ENCODE measurements at places on chromosomes 13 and 19.

- DNase-seq: peak; percentile 73
Measured at GRCh38 chr19:57664269-57665127, 4.2 kb upstream of the ZSCAN4 start.

DNA sequence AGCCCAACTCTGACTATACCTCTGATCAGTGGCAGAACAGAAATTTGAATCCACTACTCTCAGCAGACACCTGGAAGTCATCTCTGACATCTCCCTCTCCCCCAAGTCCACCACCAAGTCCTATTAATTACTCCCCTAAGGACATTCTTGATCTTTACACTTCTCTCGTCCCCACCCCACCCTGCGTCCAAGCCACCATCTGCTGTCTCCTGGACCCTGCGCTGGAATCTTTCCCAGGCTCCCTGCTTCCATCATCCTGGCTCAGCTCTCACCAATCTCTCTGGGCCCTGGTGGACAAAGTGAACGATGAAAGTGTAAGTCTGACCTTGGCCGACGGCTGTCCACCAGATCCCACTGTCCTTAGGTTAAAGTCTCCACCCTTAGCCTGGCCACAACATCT lies 145.6 kb upstream of the GJB6 start:
- DNase-seq: no peak

- DNase-seq: no peak
Measured at GRCh38 chr19:57071444-57071843, 48.3 kb upstream of the USP29 start.

GRCh38 chr13:29676535-29676934 lies 81.0 kb upstream of the SLC7A1 start:
- DNase-seq: no peak

DNA sequence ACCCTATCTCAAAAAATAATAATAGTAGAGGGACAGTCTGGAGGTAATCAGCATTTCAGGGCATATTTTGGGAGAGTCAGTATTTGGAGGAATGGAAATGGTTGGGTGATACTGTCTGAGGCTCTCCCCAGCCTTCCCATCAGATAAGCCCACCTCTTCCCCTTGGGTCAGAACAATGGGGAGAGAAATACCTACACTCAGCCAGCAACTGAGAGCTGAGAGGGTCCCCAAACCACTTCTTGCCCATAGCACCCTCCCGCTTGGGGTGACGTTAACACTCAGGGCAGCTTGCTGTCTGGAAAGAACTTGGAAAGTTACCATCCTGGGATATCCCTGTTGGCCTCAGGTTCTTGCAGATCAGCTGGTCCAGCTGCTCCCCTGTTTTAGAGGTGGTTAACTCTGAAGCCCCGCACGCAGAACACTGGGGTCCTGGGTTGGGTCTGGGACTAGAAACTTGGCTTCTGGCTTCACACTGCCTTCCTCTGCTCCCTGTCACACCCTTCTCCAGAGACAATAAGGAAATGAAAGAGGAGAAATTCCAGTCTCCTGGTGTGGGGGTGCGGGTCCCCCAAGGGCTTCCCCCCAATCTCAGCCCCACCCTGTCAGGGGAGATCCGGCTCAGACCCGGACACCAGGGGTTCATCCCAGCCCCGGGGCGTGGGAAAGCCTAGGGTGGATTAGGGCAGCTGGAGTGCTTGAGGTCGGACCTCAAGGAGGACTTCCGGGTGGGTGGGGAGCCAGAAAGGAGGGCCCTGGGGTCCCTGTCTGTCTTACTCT lies 2.5 kb downstream of the FOXA3 start:
- no peak for DNase-seq

GRCh38 chr13:60311527-60311926 lies 85.5 kb upstream of the TDRD3 start:
- DNase-seq: no peak

GRCh38 chr19:19613506-19613905 lies 5.0 kb downstream of the PBX4 start:
- DNase-seq: no peak

- DNase-seq: no peak
Measured at GRCh38 chr13:108981407-108981806, 352.0 kb downstream of the MYO16 start.

GRCh38 chr13:21235174-21235573 lies 58.7 kb downstream of the MRPL57 start:
- DNase-seq: no peak

- no peak for DNase-seq
Measured at GRCh38 chr19:38401148-38401547, 1.7 kb upstream of the FAM98C start.

DNA sequence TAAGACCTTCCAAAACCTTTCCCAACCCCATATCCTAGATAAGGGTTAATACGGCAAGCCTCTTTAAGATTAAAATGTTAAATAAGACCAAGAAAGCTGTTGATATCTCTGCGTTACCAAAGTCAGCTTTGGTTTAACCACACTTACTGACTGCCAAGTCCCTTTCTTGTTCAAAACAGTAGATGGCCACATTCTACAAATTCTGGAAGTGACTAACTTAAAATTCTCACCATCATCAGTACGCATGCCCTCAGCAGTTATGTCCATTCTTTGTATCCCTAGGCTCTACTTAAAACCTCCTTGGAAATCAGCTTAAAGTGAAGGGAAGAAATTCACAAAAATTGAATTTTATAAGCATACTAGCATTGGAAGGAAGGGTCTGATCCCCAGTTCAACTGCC lies 23.6 kb downstream of the SOHLH2 start:
- no peak for DNase-seq

GRCh38 chr13:60213236-60213744 lies 49.6 kb upstream of the DIAPH3 start:
- DNase-seq: no peak

DNA sequence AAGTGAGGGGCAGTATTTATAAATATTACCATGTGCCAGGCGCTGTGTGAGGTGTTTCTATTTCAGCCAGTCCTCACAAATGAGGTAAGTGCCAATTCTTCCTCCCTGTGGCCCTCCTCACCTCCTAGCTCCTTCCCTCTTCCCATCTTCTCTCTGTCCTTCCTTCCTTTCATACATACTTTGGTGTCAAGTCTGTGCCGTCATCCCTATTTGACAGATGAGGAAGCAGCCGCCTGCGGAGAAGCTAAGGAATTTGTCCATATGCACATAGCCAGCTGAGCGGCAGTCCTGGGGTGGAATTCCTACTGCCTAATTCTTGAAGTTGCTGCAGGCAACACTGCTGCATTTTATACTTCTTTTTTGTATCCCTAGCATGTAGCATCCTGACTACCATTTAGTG lies 150.8 kb downstream of the B3GLCT start:
- no peak for DNase-seq

- no peak for DNase-seq
Measured at GRCh38 chr13:111171629-111172028, 56.5 kb downstream of the ARHGEF7 start.

- DNase-seq: no peak
Measured at GRCh38 chr19:29538146-29538545, 12.4 kb downstream of the VSTM2B start.

- no peak for DNase-seq
Measured at GRCh38 chr13:87058786-87059329, 612.3 kb upstream of the SLITRK5 start.

DNA sequence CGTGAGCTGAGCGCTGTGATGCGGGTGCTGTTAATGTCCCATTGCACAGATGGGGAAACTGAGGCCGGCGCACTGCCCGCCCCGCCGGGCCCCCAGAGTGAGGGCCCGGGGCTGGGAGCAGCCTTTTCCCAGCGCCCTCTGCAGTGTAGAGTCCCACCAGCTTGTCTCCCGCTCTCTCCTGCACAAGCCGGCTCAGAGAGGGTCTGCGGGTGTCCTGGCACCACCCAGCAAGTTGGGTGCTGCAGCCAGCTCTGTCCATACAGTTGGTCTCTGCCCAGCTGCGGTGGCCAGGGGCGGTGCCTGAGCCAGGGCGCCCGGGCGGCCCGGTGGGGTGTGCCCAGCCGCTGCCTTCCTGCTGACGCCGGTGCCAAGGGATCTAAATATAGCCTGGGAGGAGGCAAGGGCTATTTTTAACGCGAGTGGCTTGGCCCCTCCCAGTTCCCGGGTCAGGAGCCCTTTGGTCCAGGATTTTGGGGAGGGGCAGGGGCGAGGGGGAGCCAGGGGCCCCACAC lies 19.3 kb downstream of the GADD45B start:
- DNase-seq: no peak

DNA sequence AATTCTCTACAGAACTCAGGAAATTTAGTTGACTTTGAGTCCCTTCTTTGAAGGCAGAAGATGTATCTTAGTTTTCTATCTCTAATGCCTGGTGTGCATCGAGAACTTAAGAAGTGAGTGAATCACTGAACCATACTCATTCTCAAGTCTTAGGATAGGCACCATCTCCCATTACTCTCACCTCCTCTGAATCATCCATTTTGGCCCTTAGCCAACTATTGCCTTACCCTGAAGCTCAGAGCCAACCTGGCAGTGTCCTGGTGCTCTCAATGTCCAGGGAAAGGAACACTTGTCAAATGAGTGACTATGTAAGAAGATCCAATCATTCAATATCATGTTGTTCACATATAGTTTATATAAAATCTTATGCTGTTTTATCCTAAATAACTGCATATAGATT lies 146.6 kb downstream of the RGCC start:
- DNase-seq: no peak

DNA sequence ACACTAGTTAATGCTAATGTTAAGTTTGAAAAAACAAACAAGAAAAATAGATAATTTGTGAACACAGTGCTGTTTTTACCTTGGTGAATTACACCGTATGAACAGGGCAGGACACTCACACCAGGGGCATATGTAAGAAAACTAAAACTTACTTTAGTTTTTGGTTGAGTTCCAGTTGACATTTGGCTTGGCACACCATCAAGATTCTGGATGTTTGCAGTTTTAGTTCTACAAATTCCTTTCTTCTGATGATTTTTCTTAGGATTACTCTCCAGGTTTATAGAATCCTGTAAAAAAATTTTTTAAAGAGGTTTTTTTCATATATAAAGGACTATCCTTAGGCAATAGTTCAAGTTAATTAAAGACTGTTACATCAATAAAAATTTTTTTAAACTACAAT lies 238.5 kb upstream of the STARD13 start:
- no peak for DNase-seq

GRCh38 chr13:113304121-113304520 lies 7.1 kb downstream of the LAMP1 start:
- no peak for DNase-seq

DNA sequence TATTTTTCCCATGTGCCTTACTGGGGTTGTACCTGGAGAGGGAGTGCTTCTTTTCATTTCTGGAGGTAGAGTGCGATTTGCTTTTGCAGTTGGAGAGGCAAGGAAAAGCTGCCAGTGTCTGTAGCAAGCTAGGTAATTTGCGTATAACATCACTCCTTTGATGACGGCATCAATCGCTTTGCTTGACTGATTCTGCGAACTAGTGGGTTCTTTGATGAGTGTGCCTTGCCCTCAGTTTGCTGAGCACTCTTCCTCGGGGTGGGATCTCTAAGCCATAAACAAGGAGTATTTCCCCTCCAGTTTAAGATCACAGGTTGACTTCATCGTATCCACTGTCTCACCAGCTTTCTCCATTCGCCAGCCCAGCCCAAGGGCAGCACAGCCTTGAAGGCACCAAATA lies 344.5 kb downstream of the KCNRG start:
- no peak for DNase-seq

- no peak for DNase-seq
Measured at GRCh38 chr19:1656988-1657536, 4.6 kb upstream of the TCF3 start.

GRCh38 chr13:66837246-66837645 lies 392.9 kb downstream of the PCDH9 start:
- DNase-seq: no peak

DNA sequence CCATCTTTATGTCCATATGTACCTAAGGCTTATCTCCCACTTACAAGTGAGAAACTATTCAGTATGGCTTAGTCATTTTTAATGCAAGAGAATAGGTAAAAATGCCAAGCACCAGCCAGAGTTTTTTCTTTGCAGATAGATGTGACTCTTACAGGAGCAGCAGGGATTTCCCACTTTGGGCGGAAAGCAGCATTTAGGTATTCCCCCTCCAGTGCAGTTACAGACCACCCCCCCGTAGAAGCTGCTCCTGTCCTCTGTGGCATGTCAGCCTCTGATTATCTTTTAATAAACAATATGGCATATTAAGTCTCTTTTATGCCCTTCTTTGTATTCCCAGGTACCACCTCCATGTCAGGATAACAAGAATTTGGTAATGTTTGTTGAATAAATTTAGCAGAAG lies 24.7 kb upstream of the USPL1 start:
- no peak for DNase-seq

GRCh38 chr13:36432106-36432544 lies at the start of gene CCNA1:
CCNA1 (plus strand) TSS chr13:36432495; CDS start chr13:36433057, 562 bp downstream.
- DNase-seq: peak; percentile 48

DNA sequence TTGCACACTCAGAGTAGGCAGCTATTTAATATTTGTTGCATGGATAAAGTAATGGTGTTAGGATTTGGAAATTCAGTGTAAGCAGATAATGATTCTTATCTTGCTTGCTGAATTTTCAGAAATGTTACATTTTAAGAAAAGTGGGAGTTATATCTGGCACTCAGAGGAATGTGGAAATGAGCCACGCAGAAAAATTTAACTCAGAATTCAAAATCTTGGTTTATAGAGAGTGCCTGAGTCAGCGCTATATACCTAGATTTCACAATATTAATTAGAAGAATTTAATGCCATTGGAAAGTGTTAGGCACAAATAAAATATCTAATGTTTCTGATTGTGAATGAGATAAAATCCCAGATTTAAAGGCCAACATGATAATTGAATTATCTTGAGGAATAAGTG lies 96.3 kb downstream of the GPR12 start:
- no peak for DNase-seq

DNA sequence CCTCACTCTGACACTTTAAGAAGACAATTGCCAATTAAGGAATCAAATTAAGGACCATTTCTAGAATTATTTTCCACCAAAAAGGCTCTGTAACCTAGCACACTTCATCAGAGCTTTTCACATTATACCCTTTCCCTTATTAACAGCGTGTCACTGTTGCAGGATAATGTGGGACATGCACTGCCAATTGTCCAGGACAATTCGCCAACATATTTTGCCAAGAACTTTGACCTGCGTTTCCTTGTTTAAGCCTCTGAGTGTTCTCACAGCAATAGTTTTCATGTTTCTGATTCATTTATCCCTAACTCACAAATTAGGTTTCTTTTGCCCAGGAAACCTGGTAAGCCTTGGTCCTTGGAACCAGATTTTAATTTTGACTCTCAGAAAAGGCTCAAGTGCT lies 13.3 kb downstream of the COL4A1 start:
- no peak for DNase-seq

DNA sequence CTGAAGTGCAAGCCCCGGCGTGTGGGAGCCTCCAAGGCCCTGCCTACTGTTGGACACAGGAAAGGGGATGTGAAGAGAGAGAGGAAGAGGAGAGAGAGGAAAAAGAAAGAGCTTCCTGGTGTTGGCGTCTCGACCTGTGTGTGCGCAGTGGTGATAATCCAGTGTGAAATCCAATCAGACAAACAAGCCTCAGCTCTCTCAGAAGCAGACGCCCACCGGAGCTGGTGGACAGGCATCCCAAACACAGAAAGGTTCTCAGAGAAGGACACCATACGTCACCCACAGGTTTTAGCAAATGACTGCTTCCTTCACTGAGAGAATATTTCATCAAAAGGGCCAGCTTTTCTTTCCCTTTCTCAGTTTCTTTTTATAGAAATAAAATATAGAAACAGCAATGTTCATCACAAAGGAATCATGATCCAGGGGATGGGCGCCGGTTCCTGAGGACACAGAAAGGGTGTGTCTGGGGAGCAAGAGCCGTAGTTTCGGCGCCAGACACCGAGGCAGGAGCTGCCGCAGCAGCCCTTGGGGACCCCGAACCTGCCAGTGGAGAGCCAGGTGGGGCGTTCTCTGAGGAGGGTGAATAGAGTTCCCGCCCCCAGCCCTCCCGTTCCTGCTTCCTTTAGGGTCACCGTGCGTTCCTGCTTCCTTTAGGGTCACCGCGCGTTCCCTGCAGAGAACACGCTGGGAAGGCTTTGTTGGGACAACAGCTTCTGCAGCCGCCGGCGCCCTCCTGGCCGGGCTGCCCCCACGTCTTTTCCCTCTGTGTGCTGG lies 145.8 kb upstream of the SOX1 start:
- no peak for DNase-seq

All from renal pelvis (tissue), 12 donors.